ENCODE measurements at places on chromosomes 2 and 18.

GRCh38 chr2:36696533-36696932, at the start of gene VIT:
VIT (plus strand) TSS chr2:36696707; CDS start chr2:36716371, 19,664 bp downstream.
- no peaks in the 10 kb centered on the region for H3K36me3 ChIP-seq
- ATAC-seq = no peak

DNA sequence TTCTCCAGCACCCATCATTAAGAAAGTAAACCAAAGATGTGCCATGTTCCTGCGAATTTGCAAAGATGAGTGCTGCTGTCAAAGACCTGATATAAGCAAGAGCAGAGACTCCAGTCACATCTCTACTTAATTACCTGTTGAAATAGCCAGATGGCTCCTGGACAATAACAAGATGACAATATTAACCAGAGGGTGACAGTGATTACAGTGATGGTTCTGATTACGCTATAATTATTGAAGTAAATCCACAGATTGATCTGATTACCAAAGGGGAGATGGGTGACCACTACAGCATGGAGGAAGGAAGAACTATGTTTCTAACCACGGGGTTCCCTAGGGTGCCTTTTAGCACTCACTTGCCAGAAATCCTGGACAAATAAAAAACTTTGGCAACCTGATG, 36.5 kb upstream of the AFF3 start:
- H3K27ac ChIP-seq = no peak overlapping the region
- peaks cover 21% of the 10 kb centered on the region for H3K4me1 ChIP-seq
- H3K27me3 ChIP-seq = no peaks in the 10 kb centered on the region
- no peak overlapping the region for H3K4me3 ChIP-seq
- no peaks in the 10 kb centered on the region for H3K36me3 ChIP-seq

- H3K36me3 ChIP-seq = no peaks in the 10 kb centered on the region
- H3K4me3 ChIP-seq = no peak overlapping the region
- peaks cover under 1% of the 10 kb centered on the region for H3K27me3 ChIP-seq
- ATAC-seq = no peak
- H3K4me1 ChIP-seq = peaks cover 11% of the 10 kb centered on the region
Observed at GRCh38 chr2:55869637-55870325, 53.8 kb downstream of the EFEMP1 start.

DNA sequence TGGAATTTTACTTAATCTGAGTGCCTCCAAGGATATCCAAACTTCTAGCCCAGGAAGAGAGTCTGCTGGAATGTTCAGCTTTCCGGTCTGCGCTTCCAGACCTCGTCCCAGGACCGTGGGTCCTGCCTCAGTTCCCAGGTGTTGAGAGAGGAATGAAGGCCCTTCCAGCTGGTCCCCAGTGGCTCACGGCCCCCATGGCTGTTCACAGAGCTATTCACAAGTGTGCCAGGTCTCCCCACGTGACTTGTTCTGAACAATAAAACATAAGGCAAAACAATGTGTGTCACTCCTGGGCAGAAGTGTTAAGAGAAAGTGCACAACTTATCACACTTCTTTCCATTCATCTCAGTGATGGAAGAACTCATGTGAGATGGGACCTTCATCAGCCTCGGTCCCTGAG, 20.1 kb upstream of the TEX51 start:
- no peaks in the 10 kb centered on the region for H3K4me1 ChIP-seq
- no peak for ATAC-seq
- no peak overlapping the region for H3K27ac ChIP-seq
- H3K4me3 ChIP-seq = no peak overlapping the region
- H3K27me3 ChIP-seq = no peaks in the 10 kb centered on the region
- no peaks in the 10 kb centered on the region for H3K36me3 ChIP-seq

GRCh38 chr2:199433204-199433832, 24.4 kb downstream of the SATB2 start:
- H3K4me3 ChIP-seq = no peak overlapping the region
- H3K27ac ChIP-seq = no peak overlapping the region
- H3K36me3 ChIP-seq = no peaks in the 10 kb centered on the region
- H3K27me3 ChIP-seq = no peaks in the 10 kb centered on the region

- H3K27me3 ChIP-seq = no peaks in the 10 kb centered on the region
- H3K27ac ChIP-seq = peak overlapping the region; percentile 32
- peaks cover 64% of the 10 kb centered on the region for H3K4me1 ChIP-seq
- H3K4me3 ChIP-seq = no peak overlapping the region
Observed at GRCh38 chr18:35491700-35492077, 6.1 kb downstream of the INO80C start.

DNA sequence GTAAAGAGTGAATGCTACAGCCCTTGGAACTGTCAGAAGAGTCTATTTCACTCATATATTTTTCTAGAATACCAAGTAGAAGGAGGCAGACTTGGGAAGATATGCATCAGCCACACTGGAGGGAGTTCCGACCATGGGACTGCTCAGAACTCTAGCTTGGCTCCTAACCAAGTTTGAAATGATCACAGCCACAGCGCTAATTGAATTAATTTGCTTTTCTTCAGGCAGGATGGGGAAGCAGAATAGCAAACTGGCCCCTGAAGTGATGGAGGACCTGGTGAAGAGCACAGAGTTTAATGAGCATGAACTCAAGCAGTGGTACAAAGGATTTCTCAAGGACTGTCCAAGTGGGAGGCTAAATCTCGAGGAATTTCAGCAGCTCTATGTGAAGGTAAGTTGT, 51.4 kb downstream of the VSNL1 start:
- peaks cover 29% of the 10 kb centered on the region for H3K27me3 ChIP-seq
- no peaks in the 10 kb centered on the region for H3K4me1 ChIP-seq
- H3K27ac ChIP-seq = no peak overlapping the region
- no peak for ATAC-seq
- no peak overlapping the region for H3K4me3 ChIP-seq

DNA sequence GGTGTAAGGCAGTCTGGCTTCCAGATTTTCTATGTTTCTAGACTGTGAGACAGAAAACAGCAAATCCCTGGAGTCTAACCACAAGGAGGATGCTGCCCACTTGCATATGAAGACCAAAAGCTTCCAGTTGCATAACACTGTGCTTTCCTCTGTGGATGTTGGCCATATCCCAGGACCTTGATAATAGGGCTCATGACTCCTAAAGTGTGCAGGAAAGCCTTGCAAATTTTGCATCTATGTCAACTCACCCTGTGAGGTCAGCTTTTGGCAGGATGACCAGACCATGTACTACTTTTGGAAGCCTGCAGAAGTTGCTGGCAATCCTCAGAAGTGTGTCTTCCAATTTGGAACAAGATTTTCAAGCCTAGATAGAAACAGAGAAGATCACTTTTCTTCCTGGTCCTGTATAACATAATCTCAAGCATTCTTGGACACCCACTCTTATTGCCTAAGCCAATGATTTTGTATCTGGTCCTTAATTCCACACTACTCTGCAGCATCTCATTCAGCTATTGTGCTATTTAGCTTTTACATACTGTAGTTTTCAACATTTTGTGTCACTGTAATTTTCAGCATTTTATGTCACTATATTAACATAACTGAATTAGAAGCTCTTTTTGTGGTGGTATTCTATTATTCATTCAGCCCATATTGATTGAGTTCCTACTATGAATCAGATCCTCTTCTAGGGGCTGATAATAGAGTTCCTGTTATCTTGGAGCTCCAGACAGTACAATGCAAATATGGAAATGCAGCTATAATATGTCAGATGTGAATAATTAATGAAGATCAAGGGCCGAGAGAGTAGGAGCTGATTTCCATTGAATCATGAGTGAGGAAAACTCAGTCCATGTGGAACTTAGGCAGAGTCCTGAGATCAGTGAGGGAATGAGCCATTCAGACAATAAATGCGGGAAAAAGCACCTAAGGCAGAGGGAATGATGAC, 85.3 kb upstream of the RAB27B start:
- H3K27ac ChIP-seq = no peak overlapping the region
- H3K4me3 ChIP-seq = no peak overlapping the region
- no peaks in the 10 kb centered on the region for H3K27me3 ChIP-seq
- no peaks in the 10 kb centered on the region for H3K4me1 ChIP-seq

DNA sequence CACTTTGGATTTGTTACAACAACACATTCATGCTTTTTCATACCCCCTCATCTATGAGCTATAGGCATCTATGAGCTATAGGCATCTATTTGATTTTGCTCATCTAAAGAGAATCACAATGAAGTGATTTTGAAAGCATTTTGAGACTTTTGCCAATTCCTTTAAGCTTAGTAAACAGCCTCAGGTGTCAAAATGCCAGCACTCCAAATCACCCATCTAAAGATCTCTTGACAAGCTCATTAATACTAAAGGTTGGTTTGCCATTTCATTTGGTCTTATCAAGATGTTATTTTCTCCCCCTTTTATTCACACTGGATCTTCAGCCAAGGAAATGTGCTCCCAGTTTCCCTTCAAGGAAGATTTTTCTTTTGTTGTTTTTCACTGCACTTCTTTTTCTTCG, 110.7 kb upstream of the TLK1 start:
- no peak overlapping the region for H3K4me3 ChIP-seq
- peak overlapping the region; percentile 15 for H3K27ac ChIP-seq
- H3K36me3 ChIP-seq = no peaks in the 10 kb centered on the region
- H3K4me1 ChIP-seq = no peaks in the 10 kb centered on the region
- no peak for ATAC-seq
- H3K27me3 ChIP-seq = no peaks in the 10 kb centered on the region

DNA sequence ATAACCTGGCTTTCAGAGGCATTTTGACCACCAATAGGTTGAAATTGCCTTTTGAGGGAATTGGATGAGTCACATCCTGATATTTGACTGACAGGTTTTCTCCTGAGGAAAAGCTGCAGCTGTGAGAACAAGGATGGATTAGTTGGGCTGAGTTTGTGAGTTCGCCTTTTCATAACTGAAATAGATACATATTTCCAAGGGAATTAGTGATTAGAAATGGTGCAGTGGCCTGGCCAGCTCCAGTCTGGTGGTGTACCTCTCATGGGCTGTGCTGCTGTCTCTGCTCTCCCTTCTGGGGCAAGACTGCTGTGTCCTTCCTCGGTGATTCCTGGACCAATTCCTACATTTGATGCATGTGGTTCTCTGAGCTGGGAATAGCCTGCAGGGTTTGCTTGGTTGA, 341.3 kb downstream of the TSN start:
- H3K36me3 ChIP-seq = no peaks in the 10 kb centered on the region
- H3K27ac ChIP-seq = no peak overlapping the region
- no peaks in the 10 kb centered on the region for H3K4me1 ChIP-seq
- no peaks in the 10 kb centered on the region for H3K27me3 ChIP-seq
- no peak for ATAC-seq
- no peak overlapping the region for H3K4me3 ChIP-seq

DNA sequence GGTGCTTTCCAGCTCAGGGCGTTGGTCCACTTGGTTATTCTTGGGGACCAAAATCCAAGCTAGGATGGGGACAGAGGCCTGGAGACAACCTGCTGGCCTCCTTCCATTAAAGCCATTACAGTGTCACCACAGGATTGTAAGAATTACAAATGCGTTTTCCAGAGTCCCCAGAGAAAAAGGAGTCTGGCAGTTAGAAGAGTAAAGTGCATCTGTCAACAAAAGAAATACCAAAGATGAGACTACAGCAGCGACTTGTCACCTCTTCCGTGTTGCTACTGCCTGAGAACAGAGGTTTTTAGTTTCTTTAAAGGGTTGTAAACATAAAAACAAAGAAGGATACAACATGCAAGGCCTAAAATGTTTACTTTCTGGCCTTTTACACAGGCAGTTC, 235.7 kb downstream of the AGAP1 start:
- no peaks in the 10 kb centered on the region for H3K36me3 ChIP-seq
- H3K27ac ChIP-seq = no peak overlapping the region
- no peaks in the 10 kb centered on the region for H3K4me1 ChIP-seq

DNA sequence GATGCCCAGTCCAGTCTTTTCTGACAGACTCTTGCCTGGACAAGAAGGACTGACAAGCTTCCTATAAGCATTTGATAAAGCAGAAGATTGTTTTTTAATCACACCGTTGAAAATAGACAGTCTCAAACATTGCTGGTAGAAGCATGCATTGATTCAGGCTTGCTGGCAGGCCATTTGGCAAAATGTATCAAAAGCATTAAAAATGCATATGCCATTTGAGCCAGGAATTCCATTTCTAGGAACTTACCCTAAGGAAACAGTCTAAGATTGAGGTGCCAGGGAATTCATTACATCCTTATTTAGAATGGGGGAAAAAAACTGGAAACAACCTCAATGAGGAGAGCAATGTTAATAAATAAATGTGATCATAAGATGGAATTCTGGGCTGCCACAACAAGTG, 20.7 kb downstream of the LGALSL start:
- peak overlapping the region; percentile 42 for H3K27ac ChIP-seq
- no peak overlapping the region for H3K4me3 ChIP-seq
- H3K4me1 ChIP-seq = peaks cover 16% of the 10 kb centered on the region
- no peak for ATAC-seq
- no peaks in the 10 kb centered on the region for H3K27me3 ChIP-seq

DNA sequence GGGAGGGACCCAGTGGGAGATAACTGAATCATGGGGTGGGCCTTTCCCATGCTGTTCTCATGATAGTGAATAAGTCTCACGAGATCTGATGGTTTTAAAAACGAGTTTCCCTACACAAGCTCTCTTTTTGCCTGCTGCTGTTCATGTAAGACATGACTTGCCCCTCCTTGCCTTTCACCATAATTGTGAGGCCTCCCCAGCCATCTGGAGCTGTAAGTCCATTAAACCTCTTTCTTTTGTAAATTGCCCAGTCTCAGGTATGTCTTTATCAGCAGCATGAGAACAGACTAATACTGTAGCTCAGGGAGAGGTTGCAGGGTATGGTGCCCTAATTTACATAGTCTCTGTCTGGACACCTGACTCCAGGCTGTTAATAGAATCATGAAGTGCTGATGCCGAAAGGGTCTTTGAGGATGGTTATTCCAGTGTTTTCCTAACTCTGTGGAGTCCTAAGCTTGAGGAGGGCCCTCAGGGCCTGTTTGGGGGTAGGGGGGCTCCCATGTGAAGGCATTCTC, 343.2 kb downstream of the ALK start:
- H3K4me3 ChIP-seq = no peak overlapping the region
- no peak for ATAC-seq
- H3K36me3 ChIP-seq = no peaks in the 10 kb centered on the region
- no peak overlapping the region for H3K27ac ChIP-seq
- H3K4me1 ChIP-seq = peaks cover 5% of the 10 kb centered on the region
- H3K27me3 ChIP-seq = peaks cover 11% of the 10 kb centered on the region

GRCh38 chr2:235647877-235648276, 154.0 kb downstream of the AGAP1 start:
- no peaks in the 10 kb centered on the region for H3K36me3 ChIP-seq
- no peak for ATAC-seq
- peaks cover 16% of the 10 kb centered on the region for H3K27me3 ChIP-seq

- ATAC-seq = no peak
- H3K27me3 ChIP-seq = no peaks in the 10 kb centered on the region
- no peaks in the 10 kb centered on the region for H3K36me3 ChIP-seq
- no peak overlapping the region for H3K27ac ChIP-seq
Observed at GRCh38 chr2:204517154-204517553, 28.1 kb upstream of the PARD3B start.

DNA sequence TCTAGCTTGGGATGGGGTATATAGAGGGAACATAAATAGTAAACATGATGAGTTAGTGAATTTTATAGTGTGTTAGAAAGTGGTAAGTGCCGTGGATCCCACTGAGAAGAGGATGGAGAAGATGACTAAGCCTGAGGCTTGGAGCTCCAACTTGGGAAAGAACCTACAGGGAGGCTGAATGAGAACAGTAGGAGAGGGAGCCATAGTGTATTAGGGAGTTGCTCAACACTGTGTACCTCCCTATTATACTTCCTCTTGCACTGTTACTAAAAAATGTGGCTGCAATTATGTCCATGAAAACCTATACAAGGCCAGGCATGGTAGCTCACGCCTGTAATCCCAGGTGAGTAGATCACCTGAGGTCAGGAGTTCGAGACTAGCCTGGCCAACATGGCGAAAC, 2.9 kb upstream of the SLC19A3 start:
- no peak overlapping the region for H3K4me3 ChIP-seq
- no peaks in the 10 kb centered on the region for H3K36me3 ChIP-seq
